ENCODE measurements at places on chromosomes 1 and 21. TPM values are rescaled to one million over a fixed set of nuclear protein-coding genes. Genes with fewer than 3 reads are reported as not detected.
A peak's percentile ranks its signal among the peaks of the same experiment; 100 is the strongest.

DNA sequence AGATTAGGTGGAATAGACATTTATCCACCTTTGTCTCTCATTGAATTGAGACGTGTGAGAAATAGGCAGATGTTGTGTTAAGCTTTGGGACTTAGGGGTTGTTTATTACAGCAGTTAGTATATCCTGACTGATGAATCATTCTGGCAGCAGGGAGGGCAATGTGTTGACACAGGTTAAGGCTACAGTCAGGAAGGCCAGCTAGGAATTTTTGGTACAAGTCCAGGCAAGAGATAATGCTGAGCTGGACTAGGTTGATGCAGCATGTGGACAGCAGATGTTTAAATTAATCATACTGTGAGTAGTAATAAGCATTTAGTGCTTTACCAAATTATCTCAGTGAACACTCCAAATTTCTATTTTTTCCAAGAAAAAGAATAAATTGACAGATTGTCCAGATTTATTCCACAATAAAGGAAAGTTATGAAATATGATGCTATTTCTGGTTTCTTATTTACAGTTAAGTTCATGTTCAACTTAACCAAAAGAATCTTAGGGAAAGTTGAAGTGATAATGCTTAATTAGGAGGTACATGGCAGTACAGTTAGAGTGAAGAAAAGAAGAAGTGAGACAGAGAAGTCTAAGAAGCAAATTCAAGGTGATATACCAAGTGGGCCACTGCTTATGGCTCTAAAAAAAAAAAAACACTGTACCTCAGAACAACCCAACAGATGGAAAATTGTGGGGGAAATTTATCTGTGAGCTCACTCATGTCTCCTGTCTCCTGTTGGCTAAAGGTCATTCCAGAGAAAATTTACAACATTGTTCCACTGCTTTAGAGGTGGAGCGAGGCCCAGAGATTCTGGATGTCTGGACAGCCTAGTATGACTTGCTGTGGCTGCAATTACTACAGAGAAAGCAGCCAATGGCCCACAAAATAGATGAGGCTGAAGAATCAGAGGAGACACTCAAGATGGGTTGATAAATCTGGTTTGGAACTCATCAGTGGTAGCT is 102.7 kb upstream of the C21orf91 start:
- H3K27me3 ChIP-seq, result peaks cover 2% of the 10 kb centered on the region
- H3K36me3 ChIP-seq, result no peaks in the 10 kb centered on the region
- H3K27ac ChIP-seq, result no peak overlapping the region

The C1orf232 gene
- total RNA-seq, result not detected

DNA sequence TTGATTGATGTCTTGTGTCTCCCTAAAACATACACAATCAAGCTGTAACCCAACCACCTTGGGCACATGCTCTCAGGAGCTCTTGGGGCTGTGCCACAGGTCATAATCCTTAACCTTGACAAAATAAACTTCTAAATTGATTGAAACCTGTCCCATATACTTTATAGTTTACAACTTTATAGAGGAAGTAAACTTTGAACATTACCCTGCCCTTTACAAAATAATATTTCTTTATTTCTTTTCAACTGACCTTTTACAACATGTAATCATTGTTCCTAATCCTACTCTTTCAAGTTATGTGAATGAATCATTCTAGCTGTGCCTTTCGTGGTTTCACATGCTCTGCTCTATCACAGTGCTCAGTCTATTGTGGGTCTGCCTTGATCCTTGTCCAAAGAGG is 118.3 kb upstream of the ATP1A1 start:
- peaks cover 39% of the 10 kb centered on the region for H3K4me1 ChIP-seq
- H3K27ac ChIP-seq, result no peak overlapping the region
- H3K4me3 ChIP-seq, result no peak overlapping the region
- no peaks in the 10 kb centered on the region for H3K27me3 ChIP-seq

- H3K4me3 ChIP-seq, result no peak overlapping the region
- peaks cover 4% of the 10 kb centered on the region for H3K36me3 ChIP-seq
- no peak for DNase-seq
- H3K27ac ChIP-seq, result no peak overlapping the region
- peaks cover 7% of the 10 kb centered on the region for H3K27me3 ChIP-seq
- H3K4me1 ChIP-seq, result peaks cover 24% of the 10 kb centered on the region
Observed at GRCh38 chr1:65232461-65232990, 76.8 kb upstream of the DNAJC6 start.

DNA sequence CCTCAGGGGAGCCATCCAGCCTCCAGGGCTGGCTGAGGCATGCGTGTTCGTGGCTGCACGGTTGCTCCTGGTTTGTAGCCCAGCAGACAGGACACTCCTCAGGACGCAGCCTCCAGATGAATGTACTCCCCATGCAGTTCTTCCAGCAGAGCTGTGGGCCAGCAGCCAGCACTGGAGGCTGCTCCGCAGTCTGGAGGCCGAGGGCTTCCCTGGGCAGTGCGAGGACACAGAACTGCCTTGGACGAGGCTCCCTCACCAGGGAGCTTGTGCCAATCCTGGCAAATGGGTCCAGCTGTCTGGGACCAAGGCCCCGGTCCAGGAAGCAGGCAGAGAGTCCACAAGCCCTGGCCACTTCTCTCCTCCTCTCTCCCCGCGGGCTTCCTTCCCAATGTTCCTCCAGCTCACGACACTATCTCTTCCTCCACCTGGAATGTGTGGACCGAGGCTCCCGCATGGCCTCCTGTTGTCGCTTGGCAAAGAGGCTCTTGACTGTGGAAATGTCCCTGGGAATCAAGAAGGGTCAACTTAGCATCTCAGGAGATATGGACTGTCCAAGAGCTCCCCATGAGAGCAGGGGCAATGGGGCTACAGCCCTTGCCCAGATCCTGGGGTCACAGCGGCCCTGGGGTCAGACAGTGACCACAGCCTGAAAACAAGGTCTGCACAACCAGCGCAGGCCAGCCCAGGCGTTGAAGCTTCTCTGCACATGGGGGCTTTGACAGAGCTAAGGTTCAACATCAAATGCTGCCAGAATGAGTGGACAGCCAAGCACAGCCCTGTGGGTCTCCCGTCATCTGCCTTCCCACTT is 5.3 kb downstream of the EDN2 start:
- no peaks in the 10 kb centered on the region for H3K36me3 ChIP-seq
- H3K4me3 ChIP-seq, result no peak overlapping the region
- no peak for DNase-seq
- H3K4me1 ChIP-seq, result no peaks in the 10 kb centered on the region
- H3K27ac ChIP-seq, result no peak overlapping the region

DNA sequence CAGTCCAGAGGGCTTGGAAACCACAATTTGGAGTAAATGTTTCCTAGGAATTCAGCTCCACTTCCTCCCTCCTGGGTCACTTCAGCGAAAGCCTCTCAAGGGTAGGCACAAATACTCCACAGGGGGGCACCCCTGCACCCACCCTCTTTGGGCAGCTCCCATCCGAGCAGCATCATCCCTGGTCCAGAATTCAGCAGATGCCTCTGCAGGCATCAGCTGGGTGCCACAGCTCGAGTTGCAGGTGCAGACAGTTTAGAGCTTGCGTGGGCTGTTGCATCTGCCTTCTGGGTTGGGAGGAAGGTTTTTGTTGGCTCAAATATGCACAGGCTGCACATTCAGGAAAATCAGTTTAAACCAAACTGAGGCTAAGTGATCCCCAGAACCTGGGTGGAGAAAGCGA is 25.0 kb downstream of the KANK4 start:
- peaks cover 11% of the 10 kb centered on the region for H3K4me1 ChIP-seq
- no peak overlapping the region for H3K4me3 ChIP-seq
- peak; percentile 31 for DNase-seq
- no peak overlapping the region for H3K27ac ChIP-seq

- H3K27me3 ChIP-seq, result no peaks in the 10 kb centered on the region
- no peak overlapping the region for H3K4me3 ChIP-seq
- no peaks in the 10 kb centered on the region for H3K4me1 ChIP-seq
Observed at GRCh38 chr21:15667819-15668218, 62.0 kb upstream of the USP25 start.
